Stimulated activated CD4-positive, alpha-beta T cell treated with anti-CD3 and anti-CD28 coated beads, Interleukin-4, amount 100 ng/mL, for 1 hour (primary cell): ENCODE measurements at places on chromosomes 1 and 21.
A peak's percentile ranks its signal among the peaks of the same experiment; 100 is the strongest.

- peak; percentile 41 for DNase-seq
Measured at GRCh38 chr1:152869808-152870419, 8.2 kb upstream of the SMCP start.

DNA sequence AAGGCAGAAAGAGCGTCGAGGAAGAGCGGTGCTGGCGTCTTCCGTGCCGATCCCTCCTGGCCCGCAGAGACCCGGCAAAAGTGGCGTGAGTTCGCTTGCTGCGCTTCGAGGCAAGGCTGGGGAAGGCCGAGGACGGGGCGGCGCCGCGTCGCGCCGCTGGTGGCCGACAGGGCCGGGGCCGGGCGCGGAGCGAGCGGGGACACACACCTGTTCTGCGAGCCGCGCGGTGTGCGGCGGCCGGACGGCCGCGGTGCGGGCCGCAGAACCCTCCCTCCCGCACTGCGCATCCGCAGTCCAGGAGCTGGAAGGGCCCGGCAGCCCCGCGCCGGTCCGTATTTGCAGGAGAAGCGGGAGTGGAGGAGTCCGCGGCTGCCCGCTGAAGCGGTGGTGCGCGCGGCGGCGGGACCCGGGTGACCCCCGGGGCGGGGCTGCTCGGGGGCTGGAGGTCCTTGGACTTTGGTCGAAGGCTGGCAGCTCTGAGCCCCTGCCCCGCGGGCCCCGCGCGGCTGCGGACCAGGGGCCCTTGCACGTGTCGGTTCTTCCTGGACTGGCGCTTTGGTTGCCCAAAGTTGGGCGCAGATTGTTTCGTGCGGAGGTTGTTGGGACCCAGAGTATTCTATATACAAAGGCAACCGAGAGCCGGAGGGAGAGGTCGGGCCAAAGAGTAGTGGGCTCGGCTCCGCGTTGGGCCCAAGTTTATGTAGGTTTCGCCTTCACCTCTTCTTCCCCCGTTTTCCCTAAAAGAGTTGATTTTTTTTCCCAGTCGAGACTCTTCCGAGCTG lies 2.6 kb downstream of the RNF220 start:
- peak; percentile 10 for DNase-seq

GRCh38 chr1:40981691-40982448 lies 2.4 kb downstream of the CTPS1 start:
- DNase-seq: no peak

DNA sequence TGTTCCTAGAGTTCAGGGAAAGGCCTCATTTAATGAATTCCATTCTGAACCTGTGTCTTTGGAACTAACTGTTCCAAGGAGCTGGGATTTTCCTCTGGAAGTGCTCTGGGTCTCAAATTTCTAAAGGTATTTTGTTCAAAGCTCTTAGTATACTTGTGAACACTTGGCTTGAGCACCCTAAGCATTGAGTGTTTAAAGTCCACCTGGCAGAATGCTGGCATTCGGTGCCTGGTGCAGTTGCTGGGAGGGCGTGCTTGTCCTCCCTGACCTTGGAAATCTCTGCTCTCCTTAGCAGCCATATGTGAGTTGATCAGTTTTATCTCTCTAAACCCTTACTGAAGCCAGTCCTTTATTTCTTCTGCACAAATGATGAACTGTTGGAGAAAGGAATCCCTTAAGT lies 3.0 kb downstream of the MTARC2 start:
- no peak for DNase-seq

GRCh38 chr1:222107975-222108374 lies 366.1 kb upstream of the DUSP10 start:
- no peak for DNase-seq

- no peak for DNase-seq
Measured at GRCh38 chr1:8494681-8495080, 176.8 kb downstream of the SLC45A1 start.

GRCh38 chr1:101077849-101078248 lies 52.3 kb upstream of the DPH5 start:
- DNase-seq: no peak

GRCh38 chr1:172977296-172978017 lies 73.3 kb downstream of the TNFSF18 start:
- DNase-seq: no peak

DNA sequence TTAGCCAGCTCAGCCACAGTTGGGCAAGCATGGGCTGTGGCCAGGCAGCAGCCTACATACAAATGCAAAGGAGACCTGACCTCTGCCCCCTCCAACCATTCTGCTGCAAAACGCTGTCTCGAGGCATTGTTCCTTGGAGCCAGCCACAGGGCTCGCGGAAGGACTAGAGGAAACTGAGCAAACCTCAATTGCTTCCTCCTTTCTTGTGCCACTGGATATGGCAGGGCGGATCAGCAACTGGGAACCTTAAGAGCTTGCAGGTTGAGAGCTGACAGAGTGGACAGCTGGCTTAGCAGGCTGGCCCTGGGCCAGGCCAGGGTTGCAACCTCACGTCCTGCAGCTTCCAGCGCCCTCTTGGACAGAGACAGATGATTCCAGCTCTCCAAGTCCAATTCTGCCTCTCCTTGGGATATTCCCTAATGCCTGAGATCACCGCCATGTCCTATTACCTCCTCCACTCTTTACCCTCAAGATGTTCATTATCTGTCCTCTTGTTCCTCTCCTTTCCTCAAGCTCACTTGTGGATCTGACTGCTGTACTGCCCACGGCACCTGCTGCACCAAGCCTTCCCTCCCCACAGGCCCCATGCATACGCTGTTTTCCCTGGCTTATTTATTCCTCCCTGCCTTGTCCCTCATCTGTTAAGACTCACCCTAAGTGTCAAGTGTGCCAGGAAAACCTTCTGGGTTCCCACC lies 67.5 kb downstream of the SDC3 start:
- DNase-seq: no peak

- peak; percentile 54 for DNase-seq
Measured at GRCh38 chr1:52423771-52424170, 19.4 kb downstream of the PRPF38A start.

DNA sequence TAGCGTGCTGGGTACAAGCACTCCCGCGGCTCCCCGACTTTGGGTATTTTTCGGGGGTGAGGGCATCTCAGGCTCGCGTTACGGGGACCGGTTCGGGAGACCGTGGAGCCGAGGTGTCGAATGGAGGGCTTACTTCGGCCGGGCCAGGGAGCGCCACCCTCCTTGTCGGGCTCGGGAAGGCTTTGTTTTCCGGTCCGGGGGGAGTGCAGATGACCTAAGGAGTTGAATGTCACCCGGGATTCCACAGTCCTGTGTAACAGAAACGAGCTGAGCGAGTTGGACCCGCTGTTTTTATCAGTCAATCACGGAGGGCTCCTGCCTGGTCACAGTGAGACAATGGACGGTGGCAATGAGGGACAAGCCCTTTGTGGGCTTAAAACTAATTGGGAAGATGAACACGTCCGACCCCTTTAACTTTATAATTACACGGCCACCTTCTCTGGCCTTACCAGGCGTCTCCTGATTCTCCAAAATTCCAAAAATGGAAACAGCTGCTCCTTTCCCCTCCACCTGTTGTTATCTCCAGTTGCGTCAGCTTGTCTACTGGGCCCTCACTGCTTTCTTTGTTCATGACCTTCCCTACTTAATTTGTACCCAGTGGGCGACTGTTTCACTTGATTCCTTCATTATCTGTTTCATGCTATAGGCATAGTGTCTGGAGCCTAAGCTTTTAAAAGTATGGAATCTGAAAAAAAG lies 929 bp upstream of the TRIM45 start:
- no peak for DNase-seq

DNA sequence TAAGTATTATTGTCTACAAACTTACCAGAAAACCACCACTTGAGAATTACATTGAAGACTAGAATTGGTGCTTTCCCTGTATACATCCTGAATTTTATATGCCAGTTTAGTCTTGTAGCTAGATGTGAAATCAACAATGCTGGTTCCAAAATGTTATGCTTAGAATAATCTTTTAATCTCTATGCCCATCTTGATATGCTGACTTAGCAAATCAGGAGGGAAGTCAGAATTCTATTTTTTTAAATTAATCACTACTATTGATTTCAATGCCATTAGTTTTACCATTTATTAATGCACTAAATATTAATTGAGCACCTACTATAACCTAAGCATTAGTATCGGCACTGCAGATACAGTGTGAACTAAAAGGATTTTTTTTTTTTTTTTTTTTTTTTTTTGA lies 641.6 kb upstream of the ADGRL4 start:
- no peak for DNase-seq

GRCh38 chr1:93328809-93329760 lies 16.6 kb upstream of the DR1 start:
- DNase-seq: no peak

DNA sequence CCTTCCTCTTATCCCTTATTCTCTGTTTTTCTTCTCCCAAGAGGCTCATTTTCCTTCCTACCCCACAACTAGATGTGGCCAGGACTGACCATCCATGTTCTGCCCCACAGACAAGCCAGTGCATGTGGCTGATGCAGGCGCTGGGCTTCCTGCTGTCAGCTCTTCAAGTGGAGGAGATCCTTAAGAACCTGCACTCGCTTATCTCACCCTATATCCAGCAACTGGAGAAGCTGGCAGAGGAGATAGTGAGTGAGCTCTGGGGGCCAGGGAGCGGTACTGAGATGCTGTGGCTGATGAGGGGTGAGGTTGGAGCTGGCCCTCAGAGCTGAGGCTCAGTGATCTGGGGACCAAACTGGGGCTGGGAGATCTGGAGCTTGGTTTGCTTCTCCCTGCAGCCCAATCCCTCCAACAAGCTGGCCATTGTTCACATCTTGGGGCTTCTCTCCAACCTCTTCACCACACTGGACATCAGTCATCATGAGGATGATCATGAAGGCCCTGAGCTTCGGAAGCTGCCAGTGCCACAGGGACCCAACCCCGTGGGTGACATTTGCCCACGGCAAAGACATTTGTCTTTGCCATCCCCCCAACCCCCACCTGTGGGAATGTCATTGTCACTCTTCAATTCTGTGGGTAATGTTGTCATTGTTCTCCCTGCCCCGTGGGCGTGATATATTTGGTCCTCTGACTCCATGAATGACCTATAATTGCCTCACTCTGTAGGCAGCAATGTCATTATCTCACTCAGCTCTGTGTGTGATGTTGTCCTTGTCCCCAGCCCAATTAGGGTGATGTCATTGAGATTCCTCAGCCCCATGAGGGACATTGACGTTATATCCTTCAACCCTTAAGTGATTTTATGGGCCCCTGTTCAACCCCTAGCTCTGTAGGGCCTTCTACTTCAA lies 11.2 kb upstream of the DPH2 start:
- DNase-seq: no peak

DNA sequence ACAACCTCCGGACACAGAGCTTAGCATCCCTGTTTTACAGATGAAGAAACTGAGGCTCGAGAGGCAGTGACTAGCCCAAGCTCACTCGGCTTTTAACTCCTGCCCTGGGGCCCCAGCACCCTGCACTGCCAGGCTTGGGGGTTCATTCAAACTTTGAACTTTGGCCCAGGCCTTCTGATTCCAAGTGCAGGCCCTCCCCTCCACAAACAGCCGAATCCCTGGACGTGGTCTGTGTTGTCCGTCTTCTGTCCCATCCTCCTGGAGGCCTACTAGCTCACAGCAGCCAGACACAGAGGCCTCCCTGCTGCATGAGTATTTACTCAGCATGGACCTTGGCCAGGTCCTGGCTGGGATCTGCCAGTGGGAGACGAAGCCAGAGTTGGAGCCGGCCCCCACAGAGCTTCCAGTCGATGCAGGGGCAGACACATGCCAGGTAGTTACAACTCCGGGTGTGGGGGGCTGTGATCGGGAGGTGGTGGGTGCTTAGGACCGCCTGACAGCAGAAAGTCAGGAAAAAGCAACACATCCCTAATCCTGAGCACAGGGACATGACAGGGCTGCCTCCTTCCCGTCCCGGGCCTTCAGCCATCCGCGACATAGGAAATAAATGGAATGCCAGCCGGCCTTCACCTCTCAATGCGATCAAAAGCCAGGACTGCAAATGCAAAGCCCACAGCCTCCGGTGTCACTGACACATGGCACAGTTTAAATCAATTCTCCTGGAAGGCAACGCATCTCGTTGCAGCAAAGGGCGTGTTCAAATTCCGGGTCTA lies 7.4 kb downstream of the IFFO2 start:
- DNase-seq: no peak

- no peak for DNase-seq
Measured at GRCh38 chr1:43267818-43268425, 1.9 kb upstream of the TMEM125 start.

DNA sequence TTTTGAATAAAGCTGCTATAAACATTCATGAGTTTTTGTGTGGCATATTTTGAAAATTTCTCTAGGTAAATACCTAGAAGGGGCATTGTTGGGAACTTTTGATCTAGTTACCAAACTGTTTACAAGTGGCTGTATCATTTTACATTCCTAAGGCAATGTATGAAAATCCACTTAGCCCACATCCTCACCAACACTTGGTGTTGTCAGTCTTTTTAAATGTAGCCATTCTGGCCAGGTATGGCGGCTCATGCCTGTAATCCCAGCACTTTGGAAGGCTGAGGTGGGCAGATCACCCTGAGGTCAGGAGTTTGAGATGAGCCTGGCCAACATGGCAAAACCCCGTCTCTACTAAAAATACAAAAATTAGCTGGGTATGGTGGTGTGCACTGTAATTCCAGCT lies 5.9 kb upstream of the KCNE2 start:
- DNase-seq: no peak

GRCh38 chr1:179129702-179130473 lies 48.0 kb downstream of the TOR3A start:
- DNase-seq: no peak

DNA sequence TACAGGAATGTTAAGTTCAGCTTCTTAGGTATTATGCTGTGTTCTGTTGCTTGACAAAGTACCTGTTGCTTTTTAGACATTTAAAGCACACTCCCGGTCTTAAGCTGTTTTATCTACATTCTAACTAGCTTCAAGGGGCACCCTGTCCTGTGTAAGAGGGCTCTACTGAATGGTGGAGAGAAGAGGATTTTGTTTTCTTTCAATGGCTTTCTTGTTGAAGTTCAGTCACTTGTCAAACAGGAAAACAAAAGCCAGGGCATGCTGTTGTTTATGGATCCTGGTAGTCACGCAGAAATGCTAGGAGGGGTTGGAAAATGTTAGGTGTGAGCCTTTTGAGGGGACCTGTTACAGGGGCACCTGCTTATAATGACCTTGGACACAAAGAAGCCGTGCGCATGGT lies 30.7 kb downstream of the PGM1 start:
- DNase-seq: no peak

DNA sequence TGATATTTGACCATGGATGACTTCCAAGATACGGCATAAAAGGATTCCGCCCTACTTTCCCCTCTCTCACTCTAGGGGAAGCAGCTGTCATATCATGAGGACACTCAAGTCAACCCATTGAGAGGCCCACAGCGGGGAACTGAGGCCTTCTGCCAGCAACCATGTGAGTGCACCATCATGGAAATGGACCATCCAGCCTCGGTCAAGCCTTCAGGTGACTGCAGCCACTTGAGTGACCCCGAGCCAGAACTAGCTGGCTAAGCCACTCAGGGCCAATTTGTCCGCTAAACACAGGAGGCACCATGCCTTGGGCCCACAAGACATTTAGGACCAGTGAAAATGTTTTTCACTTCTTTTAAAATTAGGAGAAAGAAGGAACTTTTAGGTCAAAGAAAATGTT lies 11.1 kb upstream of the GJB5 start:
- DNase-seq: no peak

- no peak for DNase-seq
Measured at GRCh38 chr1:178230881-178231409, 137.0 kb downstream of the RASAL2 start.
